ENCODE measurements at places on chromosomes 6 and 20.

DNA sequence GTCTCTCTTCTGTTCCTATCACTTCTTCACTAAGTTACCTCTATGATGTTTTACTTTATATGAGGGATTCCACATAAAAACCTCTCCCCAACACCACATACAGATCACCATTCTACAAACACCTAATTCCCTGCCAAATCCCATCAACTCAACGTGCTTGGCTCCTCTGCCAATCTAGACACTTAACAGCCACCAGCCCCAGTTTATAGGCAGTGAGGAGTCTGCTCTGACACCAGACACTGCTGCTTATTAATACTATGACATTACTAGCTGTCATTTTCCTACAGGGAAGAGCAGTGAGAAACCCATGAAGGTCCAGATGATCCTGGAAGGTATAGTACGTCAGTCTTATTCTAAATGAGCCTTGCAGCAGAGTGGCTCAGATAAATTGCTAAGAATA is 104.3 kb downstream of the CHD6 start:
- no peak for DNase-seq

DNA sequence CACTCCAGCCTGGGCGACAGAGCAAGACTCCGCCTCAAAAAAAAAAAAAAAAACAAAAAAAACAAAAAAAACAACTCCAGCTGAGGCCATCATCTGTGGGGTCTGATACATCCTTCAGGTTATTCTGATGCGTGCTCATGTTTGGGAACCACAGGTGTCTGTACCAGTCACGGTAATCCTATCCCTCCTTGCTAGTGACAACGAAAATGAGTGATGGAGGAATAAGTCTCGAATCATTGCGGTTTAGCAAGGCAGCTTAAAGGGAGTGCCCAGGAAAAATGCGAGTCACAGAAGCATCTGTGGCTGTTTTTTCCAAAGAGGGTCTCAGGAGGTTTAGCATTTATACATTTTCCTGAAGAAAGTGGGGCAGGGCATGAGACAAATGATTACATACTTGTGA is 48.8 kb downstream of the MCUR1 start:
- DNase-seq: no peak

DNA sequence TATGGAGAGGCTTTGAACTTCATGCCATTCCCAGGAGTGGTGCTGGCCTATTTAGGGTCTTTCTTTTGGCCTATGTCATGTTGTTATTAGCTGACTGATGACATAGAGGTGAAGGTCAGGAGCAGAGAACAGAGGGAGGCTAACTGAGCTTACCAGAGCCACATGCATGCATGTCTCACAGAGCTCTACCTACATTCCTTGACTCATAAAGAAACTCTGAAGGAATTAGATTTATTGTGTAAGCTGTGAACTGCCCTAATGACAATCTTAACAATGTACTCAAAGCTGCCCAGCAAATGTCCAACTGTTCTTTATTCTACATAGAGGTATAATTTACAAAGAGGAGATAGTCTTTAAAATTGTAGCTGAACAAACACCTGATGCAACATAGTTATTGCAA is 192.7 kb upstream of the CNR1 start:
- no peak for DNase-seq

GRCh38 chr6:122696079-122696478 is 83.4 kb upstream of the FABP7 start:
- no peak for DNase-seq

- DNase-seq: no peak
Measured at GRCh38 chr6:125245523-125246264, 56.1 kb downstream of the HDDC2 start.

DNA sequence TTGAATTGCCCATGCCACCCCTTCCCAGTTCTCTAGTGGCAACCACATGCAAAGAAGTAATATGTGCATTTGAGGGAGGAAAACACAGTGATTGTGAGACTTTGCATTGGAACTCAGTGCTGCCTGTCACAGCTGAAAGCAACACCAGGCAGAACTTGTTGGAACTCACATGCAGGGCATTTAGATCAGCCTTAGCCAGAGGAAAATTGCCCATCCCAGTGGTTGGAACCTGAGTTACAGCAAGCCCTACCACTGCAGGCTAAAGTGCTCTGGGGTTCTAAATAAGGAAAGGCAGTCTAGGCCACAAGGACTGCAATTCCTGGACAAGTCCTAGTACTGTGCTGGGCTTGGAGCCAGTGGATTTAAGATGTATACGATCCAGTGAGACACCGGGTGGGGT is 245.3 kb upstream of the UFL1 start:
- DNase-seq: no peak

Data from NCI-H1930 (cell line).